Activated CD4-positive, alpha-beta memory T cell treated with anti-CD3 and anti-CD28 coated beads, Interleukin-2, amount 10 ng/mL, durations not matched to agents 7 days and 5 days (primary cell): ENCODE measurements at places on chromosomes 13 and 19.

- H3K4me1 ChIP-seq = peaks cover 3% of the 10 kb centered on the region
- H3K4me3 ChIP-seq = no peak overlapping the region
- H3K36me3 ChIP-seq = peaks cover 44% of the 10 kb centered on the region
- DNase-seq = no peak
- no peaks in the 10 kb centered on the region for H3K27me3 ChIP-seq
These were observed 25.8 kb downstream of the PNPLA6 start for GRCh38 chr19:7561325-7561724.

DNA sequence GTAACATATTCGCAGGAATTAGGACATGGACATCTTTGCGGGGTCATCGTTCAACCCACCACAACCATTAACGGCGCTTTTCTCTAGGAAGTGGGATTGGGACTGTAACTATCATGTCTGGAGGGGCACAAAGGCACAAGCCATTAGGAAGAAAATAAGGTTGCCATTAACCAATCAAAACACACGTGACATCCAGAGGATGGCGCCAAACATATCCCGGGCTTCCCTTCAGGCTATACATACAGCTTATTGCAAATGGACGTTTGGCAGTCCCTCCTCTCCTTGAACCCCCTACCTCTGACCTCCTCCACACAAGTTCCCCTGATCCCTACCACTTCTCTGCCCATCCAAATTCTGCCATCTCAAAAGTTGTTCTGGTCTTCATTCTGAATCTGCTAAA is 26.6 kb upstream of the GSX1 start:
- no peak for DNase-seq
- H3K4me3 ChIP-seq = no peak overlapping the region
- no peak overlapping the region for H3K27ac ChIP-seq

GRCh38 chr13:91381371-91381770 is 17.1 kb upstream of the GPC5 start:
- no peaks in the 10 kb centered on the region for H3K36me3 ChIP-seq
- H3K27ac ChIP-seq = no peak overlapping the region
- H3K4me3 ChIP-seq = no peak overlapping the region
- no peaks in the 10 kb centered on the region for H3K4me1 ChIP-seq

GRCh38 chr13:52737965-52738364 is 1.7 kb downstream of the CNMD start:
- H3K27me3 ChIP-seq = peaks cover 55% of the 10 kb centered on the region
- no peaks in the 10 kb centered on the region for H3K4me1 ChIP-seq
- DNase-seq = no peak
- H3K36me3 ChIP-seq = peaks cover 2% of the 10 kb centered on the region

- H3K27ac ChIP-seq = no peak overlapping the region
- H3K27me3 ChIP-seq = no peaks in the 10 kb centered on the region
- H3K4me1 ChIP-seq = peaks cover 15% of the 10 kb centered on the region
- no peak overlapping the region for H3K4me3 ChIP-seq
- H3K36me3 ChIP-seq = peaks cover 8% of the 10 kb centered on the region
These were observed 284.3 kb downstream of the FOXO1 start for GRCh38 chr13:40381935-40382764.

- no peak for DNase-seq
- no peaks in the 10 kb centered on the region for H3K36me3 ChIP-seq
- H3K27me3 ChIP-seq = peaks cover 18% of the 10 kb centered on the region
- no peak overlapping the region for H3K4me3 ChIP-seq
- no peak overlapping the region for H3K27ac ChIP-seq
These were observed 113.3 kb downstream of the RAB20 start for GRCh38 chr13:110448230-110448629.

DNA sequence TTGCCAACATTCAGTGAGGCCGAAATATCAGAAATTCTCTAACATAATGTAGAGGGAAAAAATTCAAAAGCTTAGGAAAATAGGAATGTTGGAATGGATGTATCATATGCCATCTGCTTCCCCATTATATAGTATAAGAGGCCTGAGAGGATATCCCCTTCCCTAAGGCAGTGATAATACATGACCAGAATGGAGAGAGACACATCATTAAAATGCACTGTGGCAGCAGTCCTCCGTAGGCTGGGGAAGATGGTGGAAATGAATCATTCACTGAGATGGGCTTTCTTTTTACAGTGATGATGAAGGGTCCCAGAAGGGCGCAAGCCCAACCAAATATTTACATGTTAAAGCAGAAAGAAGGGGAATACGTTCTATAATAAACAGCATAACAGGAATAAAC is 799.1 kb upstream of the SPRY2 start:
- no peak overlapping the region for H3K4me3 ChIP-seq
- no peaks in the 10 kb centered on the region for H3K36me3 ChIP-seq
- no peak overlapping the region for H3K27ac ChIP-seq
- no peaks in the 10 kb centered on the region for H3K27me3 ChIP-seq

DNA sequence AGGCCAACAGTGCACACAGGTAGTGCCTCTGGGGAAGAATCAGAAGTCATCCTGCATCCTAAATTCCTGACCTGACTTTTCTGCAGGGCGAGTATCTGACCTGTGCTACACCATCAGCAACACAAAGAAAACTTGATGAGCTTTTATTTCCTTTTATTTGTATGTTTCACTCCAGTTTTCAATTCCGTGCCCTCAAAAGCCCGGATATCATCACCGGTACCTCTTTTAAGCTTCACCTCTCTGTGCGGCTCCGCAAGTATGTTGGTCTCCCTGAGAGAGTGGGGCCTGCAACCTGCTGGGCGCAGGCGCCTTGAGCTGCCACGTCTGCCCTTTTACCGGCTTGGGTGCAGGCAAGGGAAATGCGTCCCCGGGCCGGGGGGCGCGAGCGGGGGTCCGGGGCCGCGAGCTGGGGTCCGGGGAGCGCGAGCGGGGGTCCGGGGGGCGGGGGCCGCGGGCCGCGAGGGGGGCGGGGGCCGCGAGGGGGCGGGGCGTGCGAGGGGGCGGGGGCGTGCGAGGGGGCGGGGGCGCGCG is 4.3 kb upstream of the DUXA start:
- no peak overlapping the region for H3K27ac ChIP-seq
- H3K27me3 ChIP-seq = no peaks in the 10 kb centered on the region
- H3K36me3 ChIP-seq = peaks cover 9% of the 10 kb centered on the region
- no peak overlapping the region for H3K4me3 ChIP-seq
- no peak for DNase-seq
- peaks cover 11% of the 10 kb centered on the region for H3K4me1 ChIP-seq

GRCh38 chr19:38049105-38049649 is 142.2 kb downstream of the SIPA1L3 start:
- no peaks in the 10 kb centered on the region for H3K27me3 ChIP-seq
- no peaks in the 10 kb centered on the region for H3K36me3 ChIP-seq
- peak; percentile 64 for DNase-seq
- peak overlapping the region; percentile 95 for H3K27ac ChIP-seq
- peak overlapping the region; percentile 66 for H3K4me3 ChIP-seq

DNA sequence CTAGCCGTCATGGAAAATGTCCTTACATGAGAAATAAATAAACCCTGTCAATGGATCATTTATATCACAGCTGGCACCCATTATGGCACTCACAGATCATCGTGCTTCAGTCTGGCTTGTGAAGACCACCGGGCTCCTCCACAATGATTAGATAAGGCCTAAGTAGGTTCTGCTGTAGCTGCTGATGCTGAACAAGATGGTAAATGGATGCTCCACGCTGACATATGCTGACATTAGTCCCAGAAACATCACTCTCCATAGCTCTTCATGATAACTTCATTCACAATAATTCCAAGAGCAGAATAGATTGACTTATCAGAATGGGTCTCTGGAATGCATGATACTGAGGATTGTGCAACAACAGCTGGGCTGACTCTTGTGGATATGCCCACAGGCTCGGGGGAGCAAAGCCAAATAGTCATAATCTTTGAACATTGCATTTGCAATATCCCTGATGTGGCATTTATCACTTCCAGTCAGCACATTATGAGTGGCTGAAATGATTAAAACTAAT is 63.8 kb upstream of the RXFP2 start:
- no peak for DNase-seq
- no peak overlapping the region for H3K27ac ChIP-seq
- no peaks in the 10 kb centered on the region for H3K36me3 ChIP-seq
- H3K4me3 ChIP-seq = no peak overlapping the region
- no peaks in the 10 kb centered on the region for H3K27me3 ChIP-seq

DNA sequence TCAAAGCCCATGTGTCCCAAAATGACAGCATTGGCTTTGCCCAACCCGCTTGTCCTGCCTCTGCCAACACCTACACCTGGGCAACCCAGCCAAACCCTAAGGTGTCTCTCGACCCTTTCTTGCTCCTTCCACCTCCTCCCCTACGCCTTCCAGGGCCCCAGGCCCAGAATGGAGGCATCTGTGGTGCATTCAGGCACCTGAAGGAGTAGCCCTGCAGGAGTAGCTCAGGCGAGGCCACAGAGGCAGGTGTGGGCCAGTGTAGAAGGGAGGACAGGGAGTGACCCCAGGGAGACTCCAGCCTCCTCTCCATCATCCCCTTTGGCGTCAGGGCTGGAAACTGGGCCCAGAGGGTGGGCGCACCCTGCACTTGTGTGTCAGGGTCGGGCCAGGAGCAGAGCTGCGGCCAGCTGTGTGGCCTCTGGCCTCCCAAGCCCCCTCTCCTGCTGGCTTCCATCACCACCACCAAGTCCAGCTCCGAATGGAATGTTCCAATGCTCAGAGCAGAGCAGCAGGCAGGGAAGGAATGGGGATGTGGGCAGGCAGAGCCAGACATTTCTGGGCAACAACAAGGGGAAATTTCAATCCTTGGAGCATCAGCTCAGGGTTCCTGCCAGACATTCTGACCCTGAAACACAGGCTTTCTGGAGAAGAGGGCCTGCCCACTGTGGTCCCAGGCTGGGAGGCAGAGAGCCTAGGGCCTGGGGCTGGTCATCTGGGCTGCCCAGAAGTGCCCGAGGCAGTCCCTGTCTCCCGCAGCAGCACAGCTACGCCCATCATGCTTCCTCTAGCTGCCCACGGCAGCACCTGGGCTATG is 16.4 kb downstream of the PLEKHF1 start:
- H3K36me3 ChIP-seq = peaks cover 23% of the 10 kb centered on the region
- H3K4me3 ChIP-seq = peak overlapping the region; percentile 56
- no peak for DNase-seq
- peak overlapping the region; percentile 88 for H3K27ac ChIP-seq
- H3K4me1 ChIP-seq = peaks cover 55% of the 10 kb centered on the region
- H3K27me3 ChIP-seq = no peaks in the 10 kb centered on the region

DNA sequence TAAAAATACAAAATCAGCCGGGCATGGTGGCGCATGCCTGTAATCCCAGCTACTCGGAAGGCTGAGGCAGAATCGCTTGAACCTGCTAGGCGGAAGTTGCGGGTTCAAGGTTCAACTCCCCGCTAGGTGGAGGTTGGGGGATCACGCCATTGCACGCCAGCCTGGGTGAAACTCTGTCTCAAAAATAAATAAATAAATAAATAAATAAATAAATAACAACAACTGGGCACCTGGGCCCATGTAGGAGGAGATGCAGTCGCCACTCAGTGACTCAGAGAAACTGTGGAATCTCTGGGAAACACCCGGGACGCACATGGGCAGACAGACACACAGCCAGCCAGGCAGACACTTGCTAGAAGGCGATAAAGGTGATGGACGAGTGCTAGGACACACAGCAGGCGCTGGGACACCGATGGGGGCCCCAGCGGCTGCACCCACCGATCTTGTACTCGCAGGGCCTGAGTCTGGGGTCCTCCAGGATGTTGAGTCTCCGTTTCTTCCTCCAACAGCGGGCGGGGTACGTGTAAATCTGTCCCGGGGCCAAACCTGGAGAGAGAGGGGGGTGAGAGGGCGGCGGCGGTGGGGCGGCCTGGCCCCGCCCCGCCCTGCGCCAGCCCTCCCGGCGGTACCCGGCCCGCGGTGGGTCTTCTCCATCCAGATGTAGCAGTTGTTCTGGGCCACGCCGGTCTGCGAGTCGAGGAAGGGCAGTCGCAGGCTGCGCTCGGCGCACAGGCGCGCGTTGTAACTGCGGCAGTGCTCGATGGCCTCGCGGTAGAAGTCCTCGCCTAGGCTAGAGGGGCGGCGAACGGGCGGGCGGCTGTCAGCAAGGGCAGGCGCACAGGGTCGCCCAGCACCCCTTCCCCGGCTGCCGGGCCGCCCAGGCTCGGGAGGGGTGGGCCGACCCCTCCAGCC is 1.8 kb downstream of the DPF1 start:
- H3K4me3 ChIP-seq = no peak overlapping the region
- no peak for DNase-seq
- peaks cover 52% of the 10 kb centered on the region for H3K27me3 ChIP-seq
- no peak overlapping the region for H3K27ac ChIP-seq
- peaks cover 7% of the 10 kb centered on the region for H3K36me3 ChIP-seq

DNA sequence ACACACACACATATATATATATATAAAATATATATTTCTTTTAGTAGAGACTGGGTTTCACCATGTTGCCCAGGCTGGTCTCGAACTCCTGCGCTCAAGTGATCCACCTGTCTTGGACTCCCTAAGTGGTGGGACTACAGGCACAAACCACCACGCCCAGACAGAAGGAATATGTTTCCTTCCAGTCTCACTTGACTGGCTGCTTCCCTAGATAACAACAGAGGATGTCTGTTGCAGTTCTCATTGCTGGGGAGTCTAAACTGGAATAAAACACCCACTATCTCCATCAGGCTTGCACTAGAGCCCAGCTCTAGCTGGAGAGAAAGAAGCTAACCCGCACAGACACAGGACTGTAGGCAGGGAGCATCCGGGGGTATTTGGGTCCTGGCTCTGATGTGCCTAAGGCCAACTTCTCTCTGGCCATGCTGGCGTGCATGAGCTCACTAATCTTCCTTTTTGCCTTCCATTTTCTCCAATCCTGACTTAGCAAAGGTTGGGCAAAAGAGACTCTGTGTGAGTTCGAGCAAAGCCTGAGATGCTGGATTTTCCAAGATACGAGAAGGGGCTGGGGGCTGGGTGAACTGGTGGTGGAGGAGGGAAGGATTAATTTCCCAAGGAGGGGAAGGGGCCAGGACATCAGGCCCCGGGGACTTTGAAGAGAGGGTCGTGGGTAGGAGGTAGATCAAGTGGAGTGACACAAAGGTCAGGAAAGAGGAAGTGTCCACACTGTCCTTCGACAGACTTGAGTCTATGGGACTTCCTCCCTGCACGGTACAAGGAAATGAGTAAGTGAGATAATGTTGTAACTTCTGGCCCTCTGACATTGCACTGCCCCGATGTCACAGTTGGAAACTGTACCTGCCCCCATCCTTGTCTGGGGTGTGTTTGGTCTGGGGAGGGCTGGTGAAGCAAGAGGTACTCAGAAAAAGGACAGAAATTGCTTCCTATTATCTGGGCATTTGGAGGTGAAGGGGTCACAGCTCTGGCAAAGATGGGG is 22.5 kb upstream of the ALOX5AP start:
- H3K27ac ChIP-seq = peak overlapping the region; percentile 37
- H3K4me3 ChIP-seq = no peak overlapping the region
- DNase-seq = peak; percentile 29
- H3K27me3 ChIP-seq = no peaks in the 10 kb centered on the region
- no peaks in the 10 kb centered on the region for H3K36me3 ChIP-seq

DNA sequence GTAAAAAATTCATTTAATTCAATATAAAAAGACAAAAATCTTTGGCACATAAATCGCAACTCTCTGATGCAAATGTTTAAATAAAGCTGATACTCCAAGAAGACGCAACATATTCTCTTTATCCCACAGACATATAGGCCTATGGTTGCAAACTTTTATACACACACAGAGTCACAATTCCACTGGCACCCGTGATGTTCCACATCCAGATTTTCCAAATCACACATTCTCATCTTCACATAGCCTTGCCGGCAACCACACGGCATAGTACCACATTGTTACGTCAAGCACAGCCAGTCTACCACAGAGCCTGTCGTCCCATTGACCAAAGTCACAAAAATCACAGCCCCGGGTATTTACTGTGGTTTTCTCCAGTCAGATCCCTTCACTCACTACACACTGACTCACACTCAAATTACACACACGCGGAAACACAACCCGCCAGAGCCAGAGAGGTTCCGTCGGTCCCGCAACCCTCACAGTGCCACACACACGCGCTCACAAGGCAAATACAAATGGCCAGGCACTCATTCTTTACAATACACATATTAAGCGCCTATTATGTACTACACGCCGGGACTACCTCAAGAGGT is 546 bp upstream of the ZNF546 start:
- H3K4me3 ChIP-seq = peak overlapping the region; percentile 99
- H3K27me3 ChIP-seq = no peaks in the 10 kb centered on the region
- H3K36me3 ChIP-seq = peaks cover 42% of the 10 kb centered on the region
- peaks cover 36% of the 10 kb centered on the region for H3K4me1 ChIP-seq
